ENCODE measurements at places on chromosomes 1 and 21. TPM values are rescaled to one million over a fixed set of nuclear protein-coding genes. Genes with fewer than 3 reads are reported as not detected.

GRCh38 chr1:218553197-218553596, 208.1 kb downstream of the TGFB2 start:
- no peak for DNase-seq

DNA sequence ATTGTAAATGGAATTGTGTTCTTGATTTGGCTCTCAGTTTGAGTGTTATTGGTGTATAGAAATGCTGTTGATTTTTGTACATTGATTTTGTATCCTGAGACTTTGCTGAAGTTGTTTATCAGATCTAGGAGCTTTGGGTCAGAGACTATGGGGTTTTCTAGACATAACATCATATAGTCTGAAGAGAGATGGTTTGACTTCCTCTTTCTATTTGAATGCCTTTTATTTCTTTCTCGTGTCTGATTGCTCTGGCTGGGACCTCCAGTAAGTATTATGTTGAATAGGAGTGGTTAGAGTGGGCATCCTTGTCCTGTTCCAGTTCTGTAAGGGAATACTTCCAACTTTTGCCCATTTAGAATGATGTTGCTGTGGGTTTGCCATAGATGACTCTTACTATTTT, 39.1 kb upstream of the ANGPTL1 start:
- no peak for DNase-seq

- DNase-seq = no peak
Measured at GRCh38 chr21:43373362-43374227, 53.3 kb downstream of the SIK1 start.

The CSMD2 gene
- 0.07 TPM for total RNA-seq

- DNase-seq = no peak
Measured at GRCh38 chr21:45461369-45461750, 56.4 kb downstream of the COL18A1 start.

GRCh38 chr1:154351363-154352068, 26.2 kb downstream of the ATP8B2 start:
- no peak for DNase-seq

The FTCD gene
- 0.14 TPM for total RNA-seq

GRCh38 chr1:77533660-77534305, 148.7 kb downstream of the ZZZ3 start:
- DNase-seq = peak; percentile 78

- DNase-seq = no peak
Measured at GRCh38 chr1:158951956-158952355, 20.6 kb downstream of the PYHIN1 start.

The RNU1-3 gene
- total RNA-seq = under 0.01 TPM

- DNase-seq = no peak
Measured at GRCh38 chr21:34580181-34580700, 34.7 kb downstream of the RCAN1 start.

The ADORA1 gene
- not detected for total RNA-seq

DNA sequence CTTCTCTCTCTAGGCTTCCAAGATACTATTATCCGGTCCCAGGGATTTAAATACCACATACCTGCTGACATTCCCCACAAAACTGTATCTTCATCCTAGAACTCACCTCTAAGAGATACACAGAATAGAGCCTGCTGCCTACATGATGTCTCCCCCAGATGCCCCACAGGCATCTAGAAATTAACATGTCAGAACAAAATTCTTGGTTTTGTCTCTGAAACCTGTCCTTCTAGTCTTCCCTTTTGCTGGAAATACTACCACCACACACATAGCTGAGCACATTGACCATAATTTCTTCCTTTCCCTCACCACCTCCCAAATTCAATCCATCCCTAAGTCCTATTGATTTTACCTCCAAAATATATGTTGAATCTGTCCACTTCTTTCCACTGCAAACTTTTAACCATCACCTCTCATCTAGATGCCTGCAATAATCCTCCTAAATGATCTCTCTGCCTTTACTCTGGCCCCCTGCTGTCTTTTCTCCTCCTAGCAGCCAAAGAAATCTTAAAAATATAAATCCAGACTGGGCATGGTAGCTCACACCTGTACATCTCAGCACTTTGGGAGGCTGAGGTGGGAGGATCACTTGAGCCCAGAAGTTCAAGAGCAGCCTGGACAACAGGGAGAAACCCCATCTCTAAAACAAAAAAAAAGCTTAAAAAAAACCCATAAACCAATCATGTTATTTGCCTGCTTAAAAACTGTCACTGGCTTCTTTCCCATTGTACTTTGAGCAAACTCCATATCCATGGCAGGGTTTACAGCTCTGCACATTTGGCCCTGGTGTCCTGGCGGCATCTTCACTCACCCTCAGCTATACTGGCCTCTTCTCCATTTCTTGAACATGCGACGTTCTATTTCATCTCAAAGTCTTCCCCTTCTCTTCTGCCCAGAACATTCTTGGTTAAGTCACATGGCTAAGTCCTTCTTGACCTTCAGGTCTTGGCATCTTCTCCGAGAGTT, 6.2 kb upstream of the FAM76A start:
- DNase-seq = peak; percentile 62

DNA sequence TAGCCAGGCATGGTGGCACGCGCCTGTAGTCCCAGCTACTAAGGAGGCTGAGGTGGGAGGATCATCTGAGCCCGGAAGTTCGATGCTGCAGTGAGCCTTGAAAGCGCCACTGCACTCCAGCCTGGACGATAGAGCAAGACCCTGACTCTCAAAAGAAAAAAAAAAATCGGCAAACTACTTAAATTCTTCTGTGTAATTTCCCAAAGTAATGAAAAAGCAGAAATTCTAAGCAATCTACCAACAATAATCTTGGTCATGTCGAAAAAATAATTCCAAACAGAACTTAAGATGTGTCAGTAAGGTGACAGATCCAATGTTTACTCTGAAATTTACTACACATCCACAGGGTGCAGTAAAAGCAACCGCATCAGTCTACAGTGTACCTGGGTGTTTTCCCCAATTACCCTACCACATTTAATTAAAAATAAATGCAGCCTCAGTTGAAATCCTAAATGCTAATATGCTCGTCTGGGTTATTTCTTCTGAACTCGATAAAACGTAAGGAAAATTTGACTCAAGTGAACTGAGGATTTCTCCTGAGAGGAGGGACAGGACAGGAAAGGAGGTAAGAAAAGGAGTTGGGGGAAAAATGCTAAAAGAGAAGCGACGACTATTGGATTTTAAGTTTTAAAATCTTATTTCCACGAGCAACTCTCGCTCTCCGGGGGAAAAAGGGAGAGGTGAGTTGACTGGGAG, 801 bp downstream of the EPRS1 start:
- peak; percentile 65 for DNase-seq

DNA sequence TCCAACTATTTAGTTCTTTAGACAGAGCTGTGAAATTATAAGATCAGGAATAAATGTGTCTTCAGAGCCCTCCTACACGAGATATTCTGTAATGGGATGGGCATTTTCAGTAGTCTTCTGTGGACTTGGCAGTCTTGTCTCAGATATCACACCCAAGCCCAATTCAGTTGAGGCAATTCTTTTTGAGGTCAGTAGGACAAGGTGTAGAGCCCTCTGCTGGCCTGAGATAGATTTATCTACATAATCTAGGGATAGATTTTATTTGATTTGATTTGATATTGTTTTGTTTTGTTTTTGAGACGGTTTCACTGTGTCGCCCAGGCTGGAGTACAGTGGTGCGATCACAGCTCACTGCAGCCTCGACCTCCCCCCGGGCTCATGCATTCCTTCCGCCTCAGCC, 77.5 kb downstream of the FMN2 start:
- DNase-seq = peak; percentile 57

GRCh38 chr1:228088586-228089498, 6.3 kb downstream of the ARF1 start:
- no peak for DNase-seq

The PRELP gene
- not detected for total RNA-seq

- no peak for DNase-seq
Measured at GRCh38 chr1:31327381-31327780, 30.5 kb downstream of the ZCCHC17 start.

The PGM1 gene
- 89.0 TPM for total RNA-seq

The MYOG gene
- total RNA-seq = not detected

- DNase-seq = no peak
Measured at GRCh38 chr1:109243860-109244552, 5.3 kb upstream of the CELSR2 start.

DNA sequence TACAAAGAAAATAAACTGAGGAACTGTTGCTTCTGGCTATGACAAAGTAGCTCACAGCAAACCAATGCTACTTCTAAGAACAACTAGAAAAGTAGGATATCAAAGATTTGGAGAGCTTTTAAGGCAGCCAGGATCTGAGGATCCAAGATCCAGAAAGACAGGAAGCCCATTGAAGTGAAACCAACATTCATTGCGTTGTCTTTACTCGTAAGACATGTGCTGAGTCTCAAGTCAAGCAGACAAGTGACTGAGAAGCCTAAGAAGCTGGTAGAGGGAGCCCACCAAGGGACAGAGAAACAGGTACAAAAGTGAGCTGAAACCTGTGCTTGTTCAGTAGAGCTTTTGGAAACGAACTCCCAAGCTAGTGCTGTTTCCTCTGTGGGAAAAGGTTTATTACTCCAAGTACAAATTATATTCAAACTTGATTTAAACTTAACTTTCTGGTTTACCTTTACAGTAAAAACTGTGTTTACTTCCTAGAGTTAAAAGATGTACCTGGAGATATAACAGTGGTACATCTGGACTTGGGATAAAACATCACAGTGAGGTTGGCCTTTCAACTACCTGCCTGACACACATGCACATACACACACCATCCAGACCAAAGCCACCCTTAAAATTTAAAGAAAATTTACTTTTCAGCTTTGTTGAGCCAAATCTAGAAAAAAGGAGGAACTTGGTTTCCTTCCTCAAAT, 41.2 kb downstream of the NME7 start:
- no peak for DNase-seq

The GNB1 gene
- 93.7 TPM for total RNA-seq

The MT1HL1 gene
- total RNA-seq = not detected

The ETNK2 gene
- total RNA-seq = not detected

GRCh38 chr1:2777424-2778219, 23.9 kb downstream of the TTC34 start:
- no peak for DNase-seq

DNA sequence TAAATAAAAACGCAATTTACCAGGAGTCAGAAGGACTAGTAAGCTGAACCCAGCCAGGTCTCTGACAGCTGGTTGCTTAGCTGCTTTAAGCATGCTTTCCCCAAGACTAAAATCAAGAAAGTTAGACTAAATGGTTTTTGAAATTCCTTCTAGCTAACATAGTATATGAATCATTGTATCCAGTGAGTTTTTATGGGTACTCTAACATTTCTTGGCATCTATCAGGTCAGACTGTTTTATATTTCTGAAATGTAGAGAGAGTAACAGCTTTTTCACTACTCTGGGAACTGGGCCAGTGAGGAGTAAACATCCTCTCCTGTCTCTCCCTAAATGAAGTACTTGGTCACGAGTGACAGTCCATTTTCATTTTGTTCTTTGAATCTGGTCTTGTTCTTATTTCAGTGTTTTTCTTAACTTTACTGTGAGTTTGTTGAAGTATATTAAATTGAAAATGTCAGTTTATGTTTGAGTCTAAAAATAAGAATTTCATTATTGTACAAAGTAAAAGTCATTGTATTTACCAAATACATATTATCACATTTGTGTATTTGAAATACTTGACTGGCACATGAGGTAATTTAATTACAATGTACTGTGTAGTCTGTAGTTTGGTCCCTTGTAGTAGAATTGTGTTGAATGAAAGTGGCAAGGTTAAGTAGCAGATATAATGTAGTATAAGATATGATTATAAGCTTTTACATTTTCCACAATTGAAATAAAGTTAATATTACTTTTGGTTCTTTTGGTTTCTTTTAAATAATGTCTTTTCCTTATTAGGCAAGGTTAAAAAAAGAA, 47.6 kb downstream of the PKN2 start:
- no peak for DNase-seq

GRCh38 chr21:41730367-41730765, 36.5 kb downstream of the RIPK4 start:
- no peak for DNase-seq

DNA sequence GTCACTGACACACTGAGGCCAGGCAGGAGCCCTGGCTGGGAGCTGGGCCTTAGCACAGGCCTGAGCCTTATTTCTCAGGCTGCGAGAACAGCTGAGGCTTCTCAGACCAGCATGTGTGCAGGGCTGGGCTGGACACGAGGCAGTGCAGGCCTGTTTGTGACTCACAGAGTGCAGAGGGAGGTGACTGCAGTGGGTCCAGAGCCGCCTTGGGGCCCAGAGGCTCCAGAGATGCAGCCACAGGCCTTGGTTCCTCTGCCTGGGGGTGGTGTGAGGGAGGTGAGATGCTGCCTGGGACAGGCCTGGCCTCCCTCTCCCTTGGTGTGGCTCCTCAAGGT, 61.2 kb upstream of the ETV3 start:
- DNase-seq = no peak

DNA sequence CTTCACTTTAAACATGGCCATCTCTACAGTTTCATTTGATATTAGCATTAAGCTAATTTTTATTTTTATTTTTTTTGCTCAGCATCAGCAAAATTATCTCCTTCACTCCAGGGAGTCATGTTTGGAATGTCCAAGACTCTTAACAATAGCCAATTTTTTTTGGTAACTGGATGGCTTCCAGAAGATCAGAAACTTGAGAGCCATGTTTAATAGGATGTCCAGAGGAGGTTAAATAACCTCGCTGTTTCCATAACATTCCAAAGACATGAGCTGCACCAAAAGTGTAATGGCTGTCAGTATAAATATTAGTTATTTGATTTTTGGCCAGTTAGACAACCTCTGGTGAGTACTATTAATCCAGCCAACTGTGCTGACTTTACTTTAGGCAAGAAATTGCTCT, 80.7 kb downstream of the DNTTIP2 start:
- DNase-seq = no peak

GRCh38 chr21:29403301-29403700, 104.6 kb downstream of the BACH1 start:
- DNase-seq = no peak

The LIPI gene
- not detected for total RNA-seq

- DNase-seq = no peak
Measured at GRCh38 chr1:82225421-82226185, 424.9 kb downstream of the ADGRL2 start.
